Activated CD4-positive, alpha-beta memory T cell treated with anti-CD3 and anti-CD28 coated beads, Interleukin-2, amount 10 ng/mL, durations not matched to agents 7 days and 5 days (primary cell): ENCODE measurements at places on chromosomes 1 and 21. TPM values are rescaled to one million over a fixed set of nuclear protein-coding genes. Genes with fewer than 3 reads are reported as not detected.
A peak's percentile ranks its signal among the peaks of the same experiment; 100 is the strongest.

The VHLL gene
- total RNA-seq = not detected

The KRTAP7-1 gene
- not detected for total RNA-seq

The NCAM2 gene
- total RNA-seq = not detected

DNA sequence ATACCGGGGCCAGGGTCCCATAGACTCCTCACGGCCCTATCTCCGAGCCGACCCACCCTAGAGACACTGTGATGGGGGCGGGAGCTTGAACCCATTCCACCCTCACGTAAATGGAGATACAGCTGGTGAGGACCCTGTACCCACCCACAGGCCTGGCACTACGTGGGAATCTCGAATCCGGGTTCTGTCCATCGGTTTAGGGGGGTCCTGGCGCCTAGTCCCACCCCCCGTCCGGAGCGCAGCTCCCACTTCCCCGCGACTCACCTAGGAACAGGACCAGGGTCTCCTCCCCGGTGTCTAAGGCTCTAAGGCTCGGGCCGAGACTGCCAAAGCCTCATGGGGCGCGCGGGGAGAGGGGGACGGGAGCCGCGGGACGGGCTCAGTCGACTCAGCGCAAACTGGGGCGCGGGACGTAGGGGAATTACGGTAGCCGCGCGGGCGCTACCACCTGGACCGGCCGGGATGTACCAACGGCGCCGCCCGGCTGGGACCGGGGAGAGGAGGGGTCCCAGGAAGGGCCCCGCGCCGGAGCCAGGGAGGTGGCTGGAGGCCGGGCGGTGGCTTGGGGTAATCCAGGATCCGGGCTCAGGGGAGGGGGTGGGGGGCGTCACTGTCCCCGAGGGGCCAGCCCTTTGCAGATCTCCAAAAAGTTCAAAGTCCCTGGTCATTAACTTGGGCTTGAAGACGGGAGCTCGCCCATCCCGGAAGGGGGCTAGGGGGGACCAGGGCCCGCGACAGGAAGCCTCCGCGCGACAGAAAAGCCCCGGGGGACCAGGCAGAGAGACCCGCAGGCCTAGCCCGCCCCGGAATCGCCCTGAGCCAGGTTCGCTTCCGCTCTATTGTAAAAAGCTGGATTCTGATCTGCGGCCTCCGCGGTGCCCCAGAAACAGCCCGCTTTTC is 1.0 kb downstream of the PLEKHG5 start:
- peak; percentile 72 for DNase-seq

GRCh38 chr1:217389895-217390294 is 241.0 kb downstream of the GPATCH2 start:
- DNase-seq = no peak

DNA sequence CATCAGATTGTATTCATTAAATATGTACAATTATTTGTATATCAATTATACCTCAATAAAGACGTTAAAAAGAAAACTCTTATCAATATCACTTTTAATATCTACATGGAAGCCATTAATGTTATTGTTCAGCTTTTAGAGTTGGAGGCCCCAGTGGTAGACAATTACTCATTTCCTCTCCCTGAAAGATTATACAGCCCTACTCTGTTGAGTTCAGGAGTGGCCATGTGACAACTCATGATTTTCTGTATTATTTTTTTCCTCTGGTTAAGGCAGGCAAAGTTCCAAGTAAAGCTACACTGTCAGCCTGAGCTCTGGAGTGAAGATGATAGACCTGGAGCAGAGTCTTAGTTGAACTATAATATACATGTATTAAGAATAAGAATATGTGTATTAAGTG is 247.9 kb upstream of the B3GALT2 start:
- no peak for DNase-seq

DNA sequence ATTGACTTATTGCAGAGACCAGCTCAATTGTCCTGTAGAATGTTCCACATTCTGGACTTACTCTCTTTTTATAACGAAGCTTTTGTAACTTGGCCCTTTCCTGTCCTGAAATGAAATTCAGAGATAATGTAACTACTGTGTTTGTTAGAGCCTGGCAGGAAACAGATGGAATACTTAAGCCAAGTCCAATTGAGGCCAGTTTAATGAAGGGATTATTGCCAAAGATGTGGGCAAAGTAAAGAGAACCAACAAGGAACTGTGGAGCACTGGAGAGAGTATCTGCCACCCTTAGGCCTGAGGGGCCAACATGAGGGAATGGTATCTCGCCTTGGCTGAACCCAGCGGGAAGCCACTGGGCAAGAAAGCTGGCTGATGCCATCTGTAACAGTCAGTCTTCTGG is 32.9 kb downstream of the MFSD2A start:
- no peak for DNase-seq

DNA sequence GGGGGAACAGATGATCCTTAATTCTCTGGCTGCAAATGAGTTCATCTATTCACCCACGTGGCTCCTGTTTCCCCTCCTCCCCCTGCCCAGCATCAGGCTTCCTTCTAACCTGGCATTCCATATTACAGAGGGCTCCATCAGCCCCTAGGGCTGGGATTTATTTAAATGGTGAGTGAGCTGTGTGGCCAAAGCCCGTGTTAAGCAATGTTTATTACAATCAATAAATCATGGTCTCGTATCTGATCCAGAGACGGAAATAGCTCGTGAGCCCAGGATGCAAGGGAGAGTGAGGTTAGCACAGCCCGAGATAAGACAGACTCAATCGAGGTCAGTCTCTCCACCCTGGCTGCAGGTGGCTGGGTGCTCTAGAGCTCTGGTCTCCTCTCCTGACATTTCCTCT is 43.1 kb upstream of the IGSF21 start:
- DNase-seq = no peak

- DNase-seq = no peak
Measured at GRCh38 chr1:47572731-47573430, 135.0 kb downstream of the FOXD2 start.

GRCh38 chr1:205095422-205095821 is 11.2 kb upstream of the TMEM81 start:
- DNase-seq = no peak

DNA sequence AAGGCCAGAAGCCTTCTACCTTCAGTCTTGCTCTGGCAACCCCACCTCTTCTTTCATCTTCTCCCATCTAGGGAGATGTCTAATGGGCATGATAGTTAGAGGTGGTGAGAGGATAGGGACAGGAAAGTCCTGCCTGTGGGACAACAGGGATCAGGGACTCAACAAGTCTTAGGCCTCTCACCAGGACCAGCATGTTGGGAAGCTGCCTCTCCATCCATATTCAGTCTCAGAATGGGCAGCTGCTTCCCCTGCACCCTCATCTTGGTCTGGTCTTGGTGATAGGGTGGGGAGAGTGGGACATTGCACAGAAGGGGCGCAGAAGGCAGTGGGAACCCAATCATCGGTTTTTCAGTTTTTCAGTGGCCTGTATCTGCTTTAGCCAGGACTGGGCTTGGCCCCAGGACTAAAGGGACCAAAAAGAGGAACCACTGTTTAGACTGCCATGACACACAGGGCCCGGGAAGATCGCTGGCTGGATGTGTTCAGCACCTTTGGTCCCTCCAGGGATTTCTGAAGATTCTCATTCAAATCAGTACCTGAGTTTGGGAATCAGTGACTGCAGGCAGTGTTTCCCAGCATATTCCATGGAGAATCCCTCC is 12.7 kb downstream of the RHEX start:
- DNase-seq = no peak

- DNase-seq = no peak
Measured at GRCh38 chr1:36529769-36530260, 47.1 kb upstream of the CSF3R start.

GRCh38 chr1:162166917-162167615 is 97.6 kb downstream of the NOS1AP start:
- no peak for DNase-seq

- peak; percentile 55 for DNase-seq
Measured at GRCh38 chr1:160522622-160523345, at the start of gene SLAMF6. SLAMF6 (minus strand) TSS chr1:160523255; CDS start chr1:160523192, 63 bp downstream.

- DNase-seq = no peak
Measured at GRCh38 chr21:45423968-45424853, 19.2 kb downstream of the COL18A1 start.

- DNase-seq = peak; percentile 36
Measured at GRCh38 chr1:198187973-198188588, 31.3 kb downstream of the NEK7 start.

- no peak for DNase-seq
Measured at GRCh38 chr1:100629391-100629790, 90.2 kb upstream of the VCAM1 start.
